Stimulated activated CD8-positive, alpha-beta memory T cell treated with anti-CD3 and anti-CD28 coated beads, Interleukin-4, amount 100 ng/mL, for 1 hour (primary cell): ENCODE measurements at places on chromosomes 12 and 14.

DNA sequence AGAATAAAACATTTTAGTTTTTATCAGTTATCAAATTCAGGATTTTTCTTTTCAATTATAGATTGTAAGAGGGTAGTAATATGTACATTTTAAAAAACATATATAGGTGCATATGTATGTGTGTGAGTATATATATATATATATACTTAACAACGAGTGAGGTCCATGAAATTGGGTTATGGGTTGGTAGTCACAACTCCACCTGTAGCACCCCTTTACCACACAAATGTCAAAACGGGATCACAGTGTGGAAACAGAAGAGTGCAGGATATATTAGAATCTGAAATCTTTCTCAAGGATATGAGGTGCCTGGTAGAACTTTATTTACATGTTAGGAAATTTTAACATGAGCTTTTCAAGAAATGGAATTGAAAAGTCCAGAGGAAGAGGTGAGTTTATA, 31.3 kb downstream of the MIA2 start:
- DNase-seq, result no peak

- DNase-seq, result no peak
These were observed 29.5 kb upstream of the RHOJ start for GRCh38 chr14:63174760-63175191.

DNA sequence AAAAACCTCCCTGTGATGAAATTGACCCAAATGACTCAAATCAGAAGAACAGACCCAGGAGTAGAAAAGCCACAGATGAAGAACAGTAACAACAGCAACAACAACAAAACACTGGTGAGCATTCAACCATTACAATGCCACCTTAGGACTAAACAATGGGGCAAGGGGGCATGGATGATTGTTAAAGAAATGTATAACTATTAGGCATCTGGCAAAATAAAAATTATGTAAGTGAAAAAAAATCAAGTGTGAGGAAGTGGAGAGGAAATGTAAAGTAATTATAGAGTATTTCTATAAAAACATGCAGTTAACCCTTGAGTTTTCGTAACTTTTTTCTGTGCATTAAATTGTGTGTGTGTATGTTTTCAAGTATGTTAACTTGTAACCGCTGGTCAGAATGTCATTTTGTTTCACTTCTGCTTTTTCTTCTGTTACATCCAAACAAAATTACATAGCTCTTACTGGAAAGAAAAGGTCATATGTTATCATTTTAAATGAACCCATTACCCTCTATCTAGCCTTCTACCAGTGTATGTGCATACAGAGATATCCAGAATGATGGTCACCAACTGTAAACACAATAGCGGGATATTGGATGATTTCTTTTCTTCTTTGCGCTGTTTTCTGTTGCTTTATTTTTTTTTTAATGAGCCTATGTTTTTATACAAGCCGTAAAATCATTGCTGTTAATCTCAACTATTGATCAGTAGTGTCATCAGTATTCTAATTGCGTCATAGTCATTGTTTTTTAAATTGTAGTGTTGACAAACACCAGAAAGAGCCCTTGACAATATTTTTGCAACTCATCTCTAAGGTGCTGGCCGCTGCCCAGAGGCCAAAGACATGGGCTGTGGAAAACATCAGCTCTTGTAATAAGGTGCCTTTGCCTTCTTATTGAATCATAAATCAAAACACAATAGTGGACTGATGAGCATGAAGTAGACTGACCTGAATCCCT, 170.6 kb downstream of the CRADD start:
- DNase-seq, result no peak

DNA sequence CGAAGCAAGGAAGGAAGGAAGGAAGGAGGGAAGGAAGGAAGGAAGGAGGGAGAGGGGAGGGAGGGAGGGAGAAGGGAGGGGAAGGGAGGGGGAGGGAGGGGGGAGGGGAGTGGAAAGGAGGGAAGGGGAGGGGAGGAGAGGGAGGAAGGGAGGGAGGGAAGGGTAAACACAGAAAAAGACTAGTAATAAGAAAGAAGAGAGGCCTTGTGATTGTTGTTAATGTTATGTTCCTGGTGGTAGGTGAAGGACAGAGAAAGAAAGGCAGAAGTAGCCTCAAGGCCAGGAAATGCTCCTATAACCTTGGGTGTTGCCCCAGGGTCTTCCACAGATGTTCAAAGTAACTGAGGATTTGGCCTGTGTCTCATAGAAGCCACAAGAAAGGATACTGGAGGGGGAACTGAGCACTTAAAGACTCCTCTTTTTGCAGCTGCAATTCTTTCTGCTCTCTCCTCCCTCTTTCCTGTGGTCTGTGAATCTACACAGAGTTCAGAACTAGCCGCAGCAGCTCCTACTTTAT, 164.2 kb downstream of the PRKD1 start:
- no peak for DNase-seq

DNA sequence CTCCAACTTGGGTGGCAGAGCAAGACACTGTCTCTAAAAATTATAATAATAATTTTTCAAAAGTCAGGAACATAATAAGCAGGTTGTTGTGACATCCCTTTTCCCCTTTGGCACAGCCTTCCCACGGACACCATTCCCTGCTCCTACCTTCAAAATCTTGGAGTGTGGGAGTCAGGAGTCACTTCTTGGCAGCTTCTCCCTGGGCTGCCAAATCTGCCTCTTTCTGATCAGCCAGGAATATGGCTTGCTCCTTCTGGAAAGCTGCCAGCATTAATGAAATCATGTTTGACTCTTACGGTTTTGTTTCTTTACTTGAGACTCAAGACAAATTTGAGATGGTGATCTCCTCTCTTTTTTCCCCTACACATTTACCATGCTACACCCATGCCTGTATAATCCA, 391.4 kb upstream of the SYT1 start:
- no peak for DNase-seq

- DNase-seq, result no peak
These were observed 117.8 kb upstream of the HIF1A start for GRCh38 chr14:61577506-61577931.

DNA sequence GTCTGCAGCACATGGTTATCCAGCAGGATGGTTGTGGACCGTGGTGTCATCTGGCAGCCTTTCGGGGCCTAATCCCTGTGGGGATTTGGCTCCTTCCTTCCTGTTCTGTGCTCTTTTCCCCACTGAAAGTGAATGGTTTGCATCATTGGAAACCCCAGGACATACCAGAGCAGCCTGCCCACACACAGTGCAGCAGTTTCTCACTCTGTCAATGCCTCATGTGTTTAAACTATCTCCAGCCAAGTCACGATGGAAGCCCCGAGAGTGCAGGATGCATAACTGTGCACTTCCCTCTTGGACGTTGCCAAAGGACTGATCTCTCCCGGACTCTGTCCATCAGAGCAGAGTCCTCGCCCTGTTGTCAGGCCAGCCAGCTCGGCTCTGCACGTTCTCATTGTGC, 29.0 kb upstream of the AMN start:
- DNase-seq, result no peak
